NCI-H2081 (cell line): ENCODE measurements at places on chromosomes 5 and 9.

DNA sequence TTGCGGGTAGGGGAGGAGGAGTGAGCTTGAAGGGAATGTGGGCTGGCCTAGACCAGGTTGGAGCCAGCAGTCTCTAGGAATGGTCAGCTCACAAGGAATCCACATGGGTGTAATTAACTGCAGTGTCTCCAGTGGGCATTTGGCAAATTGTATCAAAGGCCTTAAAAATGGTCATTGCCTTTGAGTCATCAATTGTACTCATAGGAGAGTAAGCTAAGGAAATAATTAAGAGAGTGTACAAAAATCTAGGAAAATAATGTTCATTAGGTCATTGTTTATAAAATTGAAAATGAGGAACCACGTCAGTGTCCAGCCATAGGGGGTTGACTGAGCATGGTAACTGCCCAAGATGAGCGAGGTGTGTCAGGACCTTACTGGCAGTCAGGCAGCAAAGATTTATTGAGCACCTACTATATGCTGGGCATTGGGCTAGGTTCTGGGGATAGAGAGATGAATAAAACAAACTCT, 29.8 kb upstream of the RPL26L1 start:
- DNase-seq, result no peak

- no peak for DNase-seq
Observed at GRCh38 chr5:15948190-15948589, 231.4 kb downstream of the MARCHF11 start.

DNA sequence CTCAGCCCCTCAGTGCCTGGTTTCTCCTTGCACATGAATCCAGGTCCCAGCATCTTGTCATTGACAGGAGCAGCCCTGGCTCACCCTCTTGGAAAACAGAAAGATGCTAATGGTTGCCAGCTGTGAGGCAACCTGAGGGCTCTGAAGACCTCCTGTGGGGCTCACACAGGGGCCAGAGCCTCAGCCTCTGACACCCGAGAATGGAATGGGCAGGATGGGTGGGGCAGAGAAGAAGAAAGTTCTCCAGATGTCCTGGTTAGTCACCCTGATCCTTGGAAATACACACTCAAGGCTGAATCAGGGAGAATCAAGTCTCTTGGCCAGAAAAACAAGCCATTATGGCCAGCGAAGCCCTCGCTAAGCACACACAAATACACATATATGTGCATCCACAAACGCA, 32.3 kb upstream of the SPATA31E1 start:
- DNase-seq, result no peak

DNA sequence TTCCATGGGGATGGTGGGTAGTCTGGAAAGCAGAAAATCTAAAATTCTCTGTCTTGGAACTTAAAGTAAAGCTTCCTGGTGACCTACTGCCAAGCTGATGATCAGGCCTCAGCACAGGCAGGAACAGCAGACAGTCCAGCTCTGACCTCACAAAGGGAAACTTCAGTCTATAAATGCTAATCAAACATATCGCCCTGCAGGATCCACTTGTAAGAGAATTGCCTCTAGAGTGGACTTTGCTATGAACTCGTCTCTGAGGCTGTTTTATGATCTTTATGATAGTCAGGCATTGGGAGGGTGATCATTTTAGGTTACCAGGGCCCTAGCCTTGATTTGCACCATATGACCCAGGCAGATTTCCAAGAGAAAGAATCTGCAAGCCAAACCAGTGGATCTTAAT, 67.6 kb upstream of the SELENOP start:
- DNase-seq, result no peak
